ENCODE measurements at places on chromosomes 4 and X. TPM values are rescaled to one million over a fixed set of nuclear protein-coding genes. Genes with fewer than 3 reads are reported as not detected.

Gene PDGFRA
- total RNA-seq: 214 TPM

Gene ABCE1
- total RNA-seq: 45.6 TPM

Gene PF4V1
- 0.78 TPM for total RNA-seq

Gene GAGE12D
- not detected for total RNA-seq

Gene BGN
- total RNA-seq: 1,581 TPM

GRCh38 chr4:5365071-5366008, 314.1 kb downstream of the STK32B start:
- DNase-seq: peak; percentile 77
- peak overlapping the region; percentile 89 for H3K27ac ChIP-seq
- peak overlapping the region; percentile 39 for H3K4me3 ChIP-seq
- H3K27me3 ChIP-seq: no peaks in the 10 kb centered on the region
- peaks cover 3% of the 10 kb centered on the region for H3K36me3 ChIP-seq

- H3K36me3 ChIP-seq: peaks cover 8% of the 10 kb centered on the region
- peaks cover 31% of the 10 kb centered on the region for H3K4me1 ChIP-seq
- H3K27me3 ChIP-seq: no peaks in the 10 kb centered on the region
- H3K27ac ChIP-seq: peak overlapping the region; percentile 97
- H3K4me3 ChIP-seq: no peak overlapping the region
Measured at GRCh38 chr4:128241425-128241913, 46.1 kb downstream of the PGRMC2 start.

DNA sequence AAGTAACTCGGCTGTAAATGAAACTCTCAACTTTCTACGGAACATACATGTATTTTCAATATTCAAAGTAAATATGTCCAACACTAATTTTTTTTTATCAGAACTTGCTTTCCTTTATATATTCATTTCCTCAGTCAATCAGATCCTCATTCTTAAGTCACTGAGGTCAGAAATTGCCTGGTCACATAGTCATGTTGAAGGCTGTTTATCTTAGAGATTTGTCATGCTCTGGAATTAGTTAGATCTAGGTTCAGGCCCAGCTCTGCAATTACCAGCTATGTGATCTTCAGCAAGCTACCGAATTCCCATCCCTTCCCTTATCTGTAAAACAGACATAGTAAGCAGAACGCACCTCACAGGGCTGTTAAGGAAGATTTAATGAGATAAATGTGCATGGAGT, 228.8 kb downstream of the SPCS3 start:
- no peaks in the 10 kb centered on the region for H3K27me3 ChIP-seq
- peaks cover 9% of the 10 kb centered on the region for H3K4me1 ChIP-seq

DNA sequence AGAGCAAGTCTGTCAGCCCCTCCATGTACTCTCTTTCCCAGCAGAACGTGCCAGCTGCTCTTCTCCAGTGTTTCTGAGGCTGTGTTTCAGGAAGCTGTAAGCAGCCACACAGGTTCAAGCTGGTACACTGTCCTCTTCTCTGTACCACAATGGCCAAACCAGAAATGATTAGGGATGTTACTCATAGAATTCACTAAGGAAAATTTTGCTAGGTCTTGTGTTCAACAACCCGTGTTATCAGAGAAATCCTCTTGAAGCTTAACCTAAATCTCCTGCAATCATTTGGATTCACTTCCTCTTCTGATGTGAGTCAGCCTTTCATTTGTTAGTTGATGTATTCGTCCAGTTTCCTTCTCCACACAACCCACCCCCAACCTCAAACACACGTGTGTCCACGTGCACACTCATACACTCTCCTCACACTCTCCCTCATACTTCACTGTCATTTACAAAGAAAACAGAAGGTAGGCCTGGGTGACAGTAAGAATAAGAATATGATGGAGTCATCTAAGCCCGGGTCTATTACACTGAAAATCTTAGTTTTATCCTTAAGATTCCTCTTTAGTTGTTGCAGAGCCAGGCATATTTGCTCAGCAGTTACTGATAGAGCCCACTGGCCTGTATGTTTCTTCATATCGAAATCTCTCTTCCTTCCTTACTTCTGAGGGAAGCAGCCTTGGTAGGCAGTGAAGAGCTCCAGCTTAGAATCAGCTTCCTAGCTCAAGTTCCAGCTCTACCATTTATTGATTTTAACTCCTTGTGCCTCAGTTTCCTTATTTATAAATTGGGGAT, 63.4 kb downstream of the DCUN1D4 start:
- no peaks in the 10 kb centered on the region for H3K27me3 ChIP-seq
- peaks cover 52% of the 10 kb centered on the region for H3K36me3 ChIP-seq
- H3K4me3 ChIP-seq: no peak overlapping the region
- DNase-seq: no peak

- peaks cover 15% of the 10 kb centered on the region for H3K4me1 ChIP-seq
- no peak overlapping the region for H3K27ac ChIP-seq
- H3K4me3 ChIP-seq: peak overlapping the region; percentile 65
Measured at GRCh38 chr4:184548648-184549341, 74.4 kb upstream of the IRF2 start.
